ENCODE measurements at places on chromosomes 1 and 21. TPM values are rescaled to one million over a fixed set of nuclear protein-coding genes. Genes with fewer than 3 reads are reported as not detected.

Gene AMY1C
- not detected for polyA plus RNA-seq

Gene RGS5
- 9.5 TPM for polyA plus RNA-seq

Gene KCND3
- polyA plus RNA-seq: 1.2 TPM

Gene C8B
- polyA plus RNA-seq: not detected

Gene CD46
- polyA plus RNA-seq: 341 TPM

Gene KCNK1
- 5.9 TPM for polyA plus RNA-seq
